ENCODE measurements at places on chromosomes 2 and 18. TPM values are rescaled to one million over a fixed set of nuclear protein-coding genes. Genes with fewer than 3 reads are reported as not detected.

The COL5A2 gene
- total RNA-seq, result 0.64 TPM

The LONRF2 gene
- 0.03 TPM for total RNA-seq

The ZBTB7C gene
- total RNA-seq, result not detected

The RAPGEF4 gene
- total RNA-seq, result 0.18 TPM

The SPP2 gene
- total RNA-seq, result 0.37 TPM

The SPTBN1 gene
- 146 TPM for total RNA-seq

The LYG2 gene
- total RNA-seq, result not detected

The TM4SF20 gene
- total RNA-seq, result not detected

The LAMA3 gene
- 4.5 TPM for total RNA-seq

The POMC gene
- 6.2 TPM for total RNA-seq

The C1GALT1C1L gene
- total RNA-seq, result not detected

The LIPG gene
- total RNA-seq, result 0.18 TPM

The CHST9 gene
- not detected for total RNA-seq

The SPC25 gene
- 18.7 TPM for total RNA-seq

The CRYGC gene
- total RNA-seq, result not detected

The KCNG3 gene
- total RNA-seq, result not detected

The LRATD1 gene
- total RNA-seq, result 0.05 TPM

The CYS1 gene
- total RNA-seq, result 6.4 TPM

The RFTN2 gene
- not detected for total RNA-seq

The HEATR5B gene
- total RNA-seq, result 16.6 TPM

The FBXO36 gene
- 0.82 TPM for total RNA-seq

The MC4R gene
- not detected for total RNA-seq

The ABCA12 gene
- total RNA-seq, result 9.8 TPM

The NR4A2 gene
- 1.4 TPM for total RNA-seq

Data from GM12878 (cell line).